AG08395 (cell line): ENCODE measurements at places on chromosomes 4 and X.

DNA sequence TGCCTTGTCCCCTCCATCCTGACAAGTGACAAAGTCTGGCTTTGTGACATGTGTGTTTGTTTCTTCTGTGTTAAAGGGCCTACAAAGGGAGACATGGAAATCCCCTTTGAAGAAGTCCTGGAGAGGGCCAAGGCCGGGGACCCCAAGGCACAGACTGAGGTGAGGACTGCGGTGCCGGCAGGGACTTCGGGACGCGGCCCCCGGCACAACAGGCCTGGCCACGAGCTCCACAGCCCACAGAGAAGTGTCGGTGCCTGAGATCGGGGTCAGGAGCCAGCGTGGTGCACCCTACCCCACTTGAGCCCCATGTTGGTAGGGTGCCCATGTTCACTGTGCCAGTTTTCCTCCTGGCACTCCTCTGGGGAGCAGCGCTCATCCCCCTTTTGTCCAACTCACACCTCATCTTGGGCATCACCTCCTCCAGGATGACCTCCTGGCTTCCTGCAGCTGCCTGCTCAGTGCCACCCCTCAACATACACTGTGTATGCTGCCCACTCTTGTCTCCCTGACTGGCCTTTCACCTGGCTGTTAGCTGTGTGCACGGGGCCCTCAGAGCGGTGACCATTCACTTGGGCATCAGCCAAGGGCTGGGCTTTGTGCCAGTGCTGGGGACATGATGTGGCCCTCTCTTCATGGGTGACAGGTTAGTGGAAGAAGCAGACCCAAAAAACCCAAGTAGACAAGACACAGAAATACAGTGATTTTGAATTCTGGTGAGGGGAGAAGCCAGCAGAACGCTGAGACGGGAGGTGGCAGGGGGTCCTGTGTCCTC lies 17.6 kb downstream of the WFS1 start:
- no peak for DNase-seq

GRCh38 chr4:119517361-119518229 lies 111.0 kb downstream of the PDE5A start:
- peak; percentile 32 for DNase-seq

DNA sequence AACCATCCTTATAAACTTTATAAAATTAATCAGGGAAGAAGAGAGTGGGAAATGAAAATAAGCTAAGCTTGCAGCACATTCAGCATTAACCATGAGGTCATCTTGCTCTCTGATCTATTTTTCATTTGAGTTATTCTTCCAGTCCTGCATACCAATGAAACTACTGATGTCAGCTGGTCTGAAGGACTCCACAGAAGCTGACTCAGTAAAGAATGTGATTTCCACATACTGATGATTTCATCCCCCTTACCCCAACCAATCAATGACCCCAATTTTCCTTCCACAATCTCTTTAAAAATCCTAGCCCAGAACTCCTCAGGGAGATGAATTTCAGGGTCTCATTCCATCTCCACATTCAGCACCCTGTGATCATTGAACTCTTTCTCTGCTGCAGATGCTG lies 18.8 kb upstream of the DSPP start:
- DNase-seq: peak; percentile 82

DNA sequence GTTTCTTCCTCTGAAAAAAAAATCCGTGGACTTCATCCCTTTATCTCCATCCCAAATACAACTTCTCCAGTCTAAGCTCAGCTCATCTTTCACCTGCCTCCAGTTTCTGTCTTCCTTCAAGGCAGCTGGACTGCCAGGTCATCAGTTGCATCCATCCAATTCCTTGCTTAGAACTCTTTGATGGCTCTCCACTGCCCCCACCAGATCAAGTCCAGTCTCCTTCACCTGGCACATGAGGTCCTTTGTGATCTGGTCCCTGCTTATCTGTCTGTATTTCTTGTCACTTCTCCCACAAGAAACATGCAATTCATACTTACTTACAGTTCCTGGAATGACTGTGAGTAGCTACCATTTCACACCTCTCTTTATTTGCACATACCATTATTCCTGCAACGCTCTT lies 33.8 kb downstream of the OTUD6A start:
- peak; percentile 40 for DNase-seq

GRCh38 chr4:133588306-133588705 lies 439.2 kb downstream of the PCDH10 start:
- DNase-seq: no peak

DNA sequence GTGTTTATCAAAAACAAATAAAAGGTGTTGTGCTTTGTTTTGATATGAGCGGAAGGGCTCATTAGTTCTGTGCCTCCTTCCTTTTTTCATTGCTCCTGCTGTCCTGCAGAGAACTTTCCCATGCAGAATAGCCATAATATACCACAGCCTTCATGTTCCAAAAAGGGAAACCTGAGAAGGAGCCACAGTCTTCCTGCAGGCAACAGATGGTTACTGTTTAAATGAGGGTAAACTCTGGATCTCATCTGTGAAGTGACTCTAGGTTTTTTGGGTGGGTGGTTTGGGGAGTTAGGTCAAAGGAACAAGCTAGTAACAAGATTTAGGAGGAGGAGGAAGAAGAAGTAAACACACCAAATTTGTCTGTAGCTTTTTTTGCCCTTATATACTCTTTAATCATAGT lies 131.8 kb downstream of the BMPR1B start:
- no peak for DNase-seq
